A549 treated with CpdA at 1 μM for 4 hours (cell line): ENCODE measurements at places on chromosomes 4 and X. TPM values are rescaled to one million over a fixed set of nuclear protein-coding genes. Genes with fewer than 3 reads are reported as not detected.

HDX gene
- total RNA-seq: 1.9 to 3.1 TPM (median 2.7 TPM) in 5 replicates

FREM3 gene
- total RNA-seq: not detected in 5 replicates

ALAS2 gene
- total RNA-seq: not detected in 5 replicates

BEND2 gene
- not detected in 5 replicates for total RNA-seq

SSX3 gene
- not detected in 5 replicates for total RNA-seq

SPANXN4 gene
- total RNA-seq: not detected in 5 replicates

DCAF12L1 gene
- not detected in 5 replicates for total RNA-seq

DCAF8L2 gene
- not detected in 5 replicates for total RNA-seq

PASD1 gene
- not detected in 5 replicates for total RNA-seq

DCAF12L2 gene
- total RNA-seq: 0.08 to 0.19 TPM (median 0.13 TPM) in 4 of 5 replicates, not detected in the other

LPAR4 gene
- not detected in 5 replicates for total RNA-seq

PABPC1L2A gene
- total RNA-seq: not detected in 5 replicates

RHOXF1 gene
- not detected in 5 replicates for total RNA-seq

UGT2B10 gene
- 0.07 to 0.09 TPM in 2 of 5 replicates, not detected in the others for total RNA-seq

GPRIN3 gene
- total RNA-seq: 3.0 to 5.7 TPM (median 5.5 TPM) in 5 replicates

ZNF518B gene
- total RNA-seq: 2.6 to 4.6 TPM (median 3.4 TPM) in 5 replicates

SATL1 gene
- 0.05 TPM in 1 of 5 replicates, not detected in the others for total RNA-seq

SPATA18 gene
- total RNA-seq: 3.8 to 5.1 TPM (median 4.5 TPM) in 5 replicates

ATP6AP1 gene
- total RNA-seq: 74.5 to 108 TPM (median 106 TPM) in 5 replicates

LRAT gene
- total RNA-seq: not detected in 5 replicates

DNASE1L1 gene
- 24.8 to 33.0 TPM (median 25.7 TPM) in 5 replicates for total RNA-seq

FAAH2 gene
- total RNA-seq: 0.07 to 0.23 TPM (median 0.12 TPM) in 3 of 5 replicates, not detected in the others

RIPPLY1 gene
- total RNA-seq: 0.07 to 0.14 TPM in 2 of 5 replicates, not detected in the others

DMRTC1B gene
- total RNA-seq: 0.03 to 0.09 TPM in 2 of 5 replicates, not detected in the others

USP27X gene
- 3.1 to 5.4 TPM (median 4.3 TPM) in 5 replicates for total RNA-seq

POF1B gene
- total RNA-seq: 2.2 to 3.4 TPM (median 2.9 TPM) in 5 replicates

LINC00632 gene
- 2.3 to 3.1 TPM (median 2.9 TPM) in 5 replicates for total RNA-seq

COL25A1 gene
- not detected in 5 replicates for total RNA-seq

KLHL4 gene
- total RNA-seq: 2.8 to 3.6 TPM (median 3.2 TPM) in 5 replicates

NUDT6 gene
- total RNA-seq: 6.0 to 6.7 TPM (median 6.2 TPM) in 5 replicates

BRCC3 gene
- 23.3 to 31.0 TPM (median 26.7 TPM) in 5 replicates for total RNA-seq

NOX1 gene
- total RNA-seq: 0.03 to 0.17 TPM in 2 of 5 replicates, not detected in the others

PABPC5 gene
- 0.03 TPM in 1 of 5 replicates, not detected in the others for total RNA-seq

FGF2 gene
- 40.6 to 63.0 TPM (median 56.9 TPM) in 5 replicates for total RNA-seq

CCDC120 gene
- total RNA-seq: 3.2 to 4.7 TPM (median 3.6 TPM) in 5 replicates

EXOSC9 gene
- total RNA-seq: 29.9 to 39.3 TPM (median 31.1 TPM) in 5 replicates

FRMPD4 gene
- 0.05 to 0.06 TPM (median 0.06 TPM) in 3 of 5 replicates, not detected in the others for total RNA-seq

ENPP6 gene
- not detected in 5 replicates for total RNA-seq

COQ2 gene
- total RNA-seq: 16.3 to 20.2 TPM (median 19.6 TPM) in 5 replicates

GAGE13 gene
- total RNA-seq: not detected in 5 replicates

CT45A1 gene
- 0.11 TPM in 1 of 5 replicates, not detected in the others for total RNA-seq

TKTL2 gene
- total RNA-seq: not detected in 5 replicates

HSFX1 gene
- total RNA-seq: 0.26 to 0.50 TPM (median 0.43 TPM) in 5 replicates

EDA gene
- 0.51 to 0.94 TPM (median 0.62 TPM) in 5 replicates for total RNA-seq

SYTL4 gene
- 1.5 to 4.1 TPM (median 2.1 TPM) in 5 replicates for total RNA-seq

TRIM60 gene
- total RNA-seq: not detected in 5 replicates

BMPR1B gene
- 4.5 to 9.0 TPM (median 7.4 TPM) in 5 replicates for total RNA-seq

TLR6 gene
- 4.0 to 5.2 TPM (median 4.8 TPM) in 5 replicates for total RNA-seq

PHOX2B gene
- not detected in 5 replicates for total RNA-seq

CNGA1 gene
- 0.10 to 0.17 TPM in 2 of 5 replicates, not detected in the others for total RNA-seq

SRPK3 gene
- total RNA-seq: 0.07 to 0.10 TPM in 2 of 5 replicates, not detected in the others
